ENCODE measurements at places on chromosomes 2 and 18. TPM values are rescaled to one million over a fixed set of nuclear protein-coding genes. Genes with fewer than 3 reads are reported as not detected.

The RAMP1 gene
- polyA plus RNA-seq: 3.9 TPM

The LHCGR gene
- 0.19 TPM for polyA plus RNA-seq

The IL1F10 gene
- polyA plus RNA-seq: not detected

The ASB18 gene
- not detected for polyA plus RNA-seq

The CYBRD1 gene
- 9.2 TPM for polyA plus RNA-seq

The SLC4A3 gene
- 8.2 TPM for polyA plus RNA-seq

The LTBP1 gene
- polyA plus RNA-seq: 15.4 TPM

The CCDC141 gene
- 0.56 TPM for polyA plus RNA-seq

The LBX2 gene
- polyA plus RNA-seq: 0.27 TPM

The ITPRIPL1 gene
- polyA plus RNA-seq: 11.7 TPM

The SLC38A11 gene
- not detected for polyA plus RNA-seq

The ITPRID2 gene
- polyA plus RNA-seq: 1.9 TPM

The CCDC178 gene
- not detected for polyA plus RNA-seq

The MOB4 gene
- 19.3 TPM for polyA plus RNA-seq

The CFLAR gene
- polyA plus RNA-seq: 3.8 TPM
